GDM1 (cell line): ENCODE measurements at places on chromosomes 12 and 14.

GRCh38 chr14:94174604-94175010, 485 bp downstream of the PPP4R4 start:
- DNase-seq: no peak

- DNase-seq: no peak
Observed at GRCh38 chr14:22524115-22524783, 64.8 kb downstream of the DAD1 start.

- DNase-seq: no peak
Observed at GRCh38 chr12:129096184-129096583, 242.9 kb downstream of the GLT1D1 start.

GRCh38 chr12:111569363-111570083, 29.6 kb downstream of the ATXN2 start:
- DNase-seq: no peak

DNA sequence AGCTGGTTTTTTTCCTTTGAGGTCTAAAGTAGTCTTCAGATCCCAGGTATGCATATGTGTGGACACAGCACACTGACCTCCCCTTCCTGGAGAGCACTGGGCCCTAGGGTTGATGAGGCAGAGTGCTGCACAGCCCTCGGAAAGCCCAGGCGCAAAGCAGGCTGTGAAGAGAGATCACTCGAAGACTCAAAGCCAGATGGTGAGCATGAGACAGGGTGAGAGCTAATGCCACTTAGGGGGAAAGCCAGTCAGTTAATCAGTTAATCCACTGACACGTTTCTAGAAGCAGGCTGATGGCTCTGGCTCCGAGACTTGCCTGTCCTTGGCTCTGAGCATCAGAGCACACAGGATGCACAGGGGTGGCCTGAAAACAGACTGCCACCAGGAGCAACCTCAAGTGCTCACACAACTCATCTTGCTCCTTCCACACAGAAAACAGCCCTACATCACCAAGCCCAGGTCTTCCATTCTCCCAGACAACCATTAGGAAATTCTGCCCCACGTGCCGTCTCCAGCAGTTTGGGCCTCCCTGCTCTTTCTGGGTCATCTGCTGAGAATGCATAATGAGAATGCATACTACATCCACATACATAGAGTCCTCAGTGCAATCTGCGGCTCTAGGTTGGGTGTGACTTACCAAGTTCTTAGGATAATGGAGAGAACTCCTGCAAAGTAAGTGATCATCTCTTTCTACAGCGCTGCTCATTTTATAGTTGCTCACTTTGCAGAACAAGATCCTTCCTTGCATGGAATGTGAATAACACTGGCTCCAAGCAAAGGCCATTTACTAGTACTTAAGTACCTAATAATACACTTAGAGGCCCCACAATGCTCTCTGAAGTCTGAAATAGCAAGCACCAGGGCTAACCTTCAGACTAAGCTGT, 12.0 kb downstream of the AQP6 start:
- DNase-seq: no peak

DNA sequence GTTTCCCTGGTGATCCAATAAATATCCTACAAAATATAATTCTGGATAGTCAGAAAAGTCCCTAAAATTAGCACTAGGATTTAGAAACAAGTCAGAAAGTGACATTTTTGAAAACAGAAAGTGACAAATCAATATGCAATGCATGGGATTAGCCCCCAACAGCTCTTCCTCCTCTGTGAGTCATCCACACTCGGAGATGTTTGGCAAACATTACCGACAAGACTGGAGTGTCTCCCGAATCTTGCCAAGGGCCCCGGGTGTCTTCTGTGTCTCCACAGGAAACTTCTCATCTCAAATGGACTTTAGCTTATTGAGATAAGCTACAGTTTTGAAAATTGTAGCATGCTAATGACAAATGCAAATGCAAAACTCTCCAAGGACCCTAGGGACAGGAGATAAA, 398.9 kb upstream of the CCDC196 start:
- DNase-seq: no peak

- DNase-seq: no peak
Observed at GRCh38 chr14:76777721-76778120, 16.5 kb downstream of the VASH1 start.

DNA sequence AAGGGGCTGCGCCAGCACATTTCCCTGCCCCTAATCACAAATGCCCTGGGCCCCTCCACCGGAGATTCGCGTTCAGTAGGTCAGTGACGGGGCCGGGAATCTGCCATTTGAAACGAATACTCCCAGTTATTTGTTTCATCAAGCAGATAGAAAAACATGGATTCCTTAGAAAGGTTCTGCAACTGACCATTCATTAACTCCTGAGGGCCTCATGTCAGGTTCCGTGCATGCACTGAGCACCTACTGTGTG, 25.6 kb upstream of the UBC start:
- no peak for DNase-seq

DNA sequence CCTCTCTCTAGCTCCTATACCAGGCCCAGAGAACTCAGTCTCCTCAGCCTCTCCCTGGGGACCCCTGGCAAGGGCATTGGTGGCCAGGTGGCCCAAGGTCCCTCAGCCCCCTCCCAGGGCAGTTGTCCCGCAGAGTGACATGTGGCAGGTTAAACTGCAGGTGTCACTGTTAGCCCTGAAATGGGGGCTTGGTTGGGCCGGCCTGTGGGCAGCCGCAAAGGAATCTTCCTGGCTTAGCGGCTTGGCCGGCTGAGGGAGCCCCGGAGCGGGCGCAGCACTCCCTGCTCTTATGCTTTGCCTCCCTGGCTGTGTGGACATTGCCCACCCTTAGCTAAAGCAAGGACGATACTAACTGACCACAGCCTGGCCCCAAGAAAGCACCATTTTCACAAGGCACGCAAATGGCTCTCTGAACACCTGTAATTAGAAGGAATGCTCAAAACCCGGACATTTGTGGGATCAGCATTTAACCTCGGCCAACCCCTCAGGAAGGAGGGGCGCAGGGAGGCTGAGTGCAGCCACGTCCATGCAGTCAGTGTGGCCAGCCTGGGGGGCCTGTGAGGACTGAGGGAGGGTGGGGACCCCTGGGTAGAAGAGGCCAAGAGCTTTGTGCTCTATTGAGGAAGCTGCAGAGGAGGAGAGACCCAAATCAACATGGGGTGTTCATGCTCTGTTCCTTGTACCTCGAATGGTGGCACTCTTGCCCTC, 82.2 kb downstream of the PAPOLA start:
- DNase-seq: no peak

- DNase-seq: no peak
Observed at GRCh38 chr14:39683691-39684260, 251.5 kb upstream of the FBXO33 start.

DNA sequence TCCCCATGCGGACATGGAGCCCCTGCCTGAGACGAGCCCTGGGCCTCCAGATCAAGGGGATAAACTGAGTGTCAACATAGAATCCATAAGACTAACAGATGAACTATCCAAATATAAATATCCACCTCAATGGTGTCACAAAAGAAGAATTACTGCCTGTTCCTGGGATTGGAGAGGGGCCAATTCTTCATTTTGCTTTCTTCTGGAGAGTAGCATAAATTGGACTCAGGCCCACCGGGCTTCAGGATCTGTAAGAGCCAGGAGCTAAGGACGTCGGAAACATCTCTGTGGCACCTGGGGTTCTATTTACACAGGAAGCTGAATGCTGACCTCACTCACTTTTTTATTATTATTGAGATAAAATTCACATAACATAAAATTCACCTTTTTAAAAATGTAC, 408.2 kb upstream of the CCDC196 start:
- DNase-seq: no peak

DNA sequence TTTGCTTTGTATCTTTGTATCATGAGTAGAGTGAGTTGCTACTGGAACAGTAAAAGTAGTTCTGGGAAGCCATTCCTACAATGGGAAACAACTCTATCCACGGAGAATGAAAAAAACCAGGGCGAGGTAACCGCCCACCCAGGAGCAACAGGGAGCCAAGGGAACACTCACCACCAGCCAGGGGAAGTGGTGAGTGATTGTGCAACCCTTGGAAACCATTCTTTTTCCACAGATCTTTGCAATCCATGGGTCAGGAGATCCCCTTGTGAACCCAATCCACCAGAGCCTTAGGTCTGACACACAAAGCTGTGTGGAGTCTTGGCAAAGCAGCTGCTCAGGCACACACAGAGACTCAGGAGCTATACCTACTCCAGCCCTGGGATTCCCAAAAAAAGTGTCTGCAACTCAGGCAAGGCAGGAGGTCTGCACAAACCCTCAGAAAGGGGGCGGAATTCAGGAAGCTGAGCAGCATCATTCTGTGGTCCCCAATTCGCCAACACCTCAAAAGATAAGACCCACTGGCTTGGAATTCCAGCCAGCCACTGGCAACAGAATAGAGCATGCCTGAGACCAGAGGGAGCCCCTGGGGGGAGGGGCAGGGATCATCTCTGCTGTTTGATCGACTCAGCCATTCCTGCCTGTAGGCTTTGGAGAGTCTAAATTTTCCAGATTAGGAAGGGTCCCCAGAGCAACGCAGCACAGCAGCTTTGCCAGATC, 52.1 kb upstream of the PPFIA2 start:
- no peak for DNase-seq

DNA sequence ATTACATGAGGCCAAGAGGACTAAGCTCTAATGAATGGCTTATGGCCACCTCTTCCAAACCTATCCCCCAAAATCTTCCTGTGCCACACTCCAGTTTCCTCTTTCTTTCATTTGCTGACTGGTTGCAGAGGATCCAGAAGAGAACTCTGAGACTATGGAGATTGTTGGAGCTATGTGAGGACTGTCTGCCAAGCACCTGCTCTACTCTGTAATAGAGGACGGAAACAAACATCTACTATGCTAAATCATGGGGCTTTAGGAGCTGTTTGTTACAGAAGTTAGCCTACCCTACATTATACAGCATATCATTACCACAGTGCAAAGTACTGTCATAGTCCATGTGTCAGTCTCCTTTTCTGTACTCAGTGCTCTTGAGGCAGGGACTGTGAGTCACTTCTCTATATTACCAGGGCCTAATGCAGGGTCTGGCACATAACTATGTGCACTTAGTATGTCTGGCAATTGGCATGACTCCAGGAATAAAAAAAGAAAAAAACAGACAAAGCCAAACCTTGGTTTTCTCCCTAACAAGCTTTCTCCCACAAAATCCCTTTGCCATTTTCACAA, 95.1 kb downstream of the RPAP3 start:
- no peak for DNase-seq

DNA sequence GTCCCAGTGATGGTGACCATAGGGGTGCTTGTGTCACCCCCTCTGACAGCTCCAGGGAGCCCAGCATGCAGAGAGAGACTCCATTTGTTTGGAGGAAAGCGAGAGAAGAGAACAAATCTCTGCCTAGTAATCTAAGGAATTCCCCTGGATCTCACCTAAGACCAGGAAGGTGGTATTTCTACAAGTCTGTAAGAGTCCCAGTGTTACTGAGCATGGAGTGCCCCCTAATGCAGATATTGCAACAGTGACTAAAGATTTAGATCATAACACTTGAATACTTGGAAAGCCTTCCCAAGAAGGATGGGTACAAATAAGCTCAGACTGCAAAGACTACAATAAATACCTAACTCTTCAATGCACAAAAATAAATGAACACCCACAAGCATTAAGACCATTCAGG, 360.4 kb upstream of the GARIN6 start:
- no peak for DNase-seq
